Activated T-helper 9 cell treated with anti-CD3 and anti-CD28 coated beads, Interleukin-2, amount 50 U/mL, for 16 hours (primary cell): ENCODE measurements at places on chromosomes 16 and 17.

DNA sequence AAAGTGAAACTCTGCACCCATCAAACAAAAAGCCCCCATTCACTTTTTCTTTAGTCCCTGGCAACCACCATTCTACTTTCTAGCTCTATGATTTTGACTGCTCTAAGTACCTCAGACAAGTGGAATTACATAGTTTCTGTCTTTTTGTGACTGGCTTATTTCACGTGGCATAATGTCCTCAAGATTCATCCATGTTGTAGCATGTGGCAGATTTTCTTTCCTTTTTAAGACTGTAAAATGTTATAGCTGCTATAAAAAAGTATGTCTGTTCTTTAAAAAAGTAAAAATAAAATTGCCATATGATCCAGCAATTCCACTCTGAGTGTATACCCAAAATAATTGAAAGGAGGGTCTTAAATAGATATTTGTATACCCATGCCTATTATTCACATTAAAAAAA, 429.7 kb downstream of the CDH8 start:
- DNase-seq, result no peak

- no peak for DNase-seq
Measured at GRCh38 chr17:16936536-16937310, 35.2 kb downstream of the TNFRSF13B start.

DNA sequence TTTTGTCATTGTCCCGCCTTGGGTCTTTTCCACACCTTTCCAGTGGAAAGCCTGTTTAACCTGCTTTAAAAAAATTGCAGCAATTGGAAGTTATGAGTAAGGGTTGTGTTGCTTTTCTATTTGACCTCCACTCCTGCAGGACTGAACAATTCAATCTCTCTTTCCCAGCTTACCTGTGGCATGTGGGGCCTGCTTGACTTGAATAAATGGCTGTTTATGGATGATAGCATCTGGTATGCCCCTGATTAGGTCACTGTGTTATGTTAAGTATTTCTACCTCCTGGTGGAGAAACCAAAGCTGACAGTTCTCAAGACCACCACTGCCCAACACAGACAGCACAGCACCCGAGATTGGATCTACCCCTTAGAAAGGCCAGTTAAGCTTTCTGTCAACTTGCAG, 64.8 kb upstream of the NOG start:
- DNase-seq, result no peak

- DNase-seq, result no peak
Measured at GRCh38 chr17:8137645-8138373, 13.9 kb upstream of the HES7 start.

- DNase-seq, result no peak
Measured at GRCh38 chr16:46923513-46924295, 39.5 kb downstream of the GPT2 start.

DNA sequence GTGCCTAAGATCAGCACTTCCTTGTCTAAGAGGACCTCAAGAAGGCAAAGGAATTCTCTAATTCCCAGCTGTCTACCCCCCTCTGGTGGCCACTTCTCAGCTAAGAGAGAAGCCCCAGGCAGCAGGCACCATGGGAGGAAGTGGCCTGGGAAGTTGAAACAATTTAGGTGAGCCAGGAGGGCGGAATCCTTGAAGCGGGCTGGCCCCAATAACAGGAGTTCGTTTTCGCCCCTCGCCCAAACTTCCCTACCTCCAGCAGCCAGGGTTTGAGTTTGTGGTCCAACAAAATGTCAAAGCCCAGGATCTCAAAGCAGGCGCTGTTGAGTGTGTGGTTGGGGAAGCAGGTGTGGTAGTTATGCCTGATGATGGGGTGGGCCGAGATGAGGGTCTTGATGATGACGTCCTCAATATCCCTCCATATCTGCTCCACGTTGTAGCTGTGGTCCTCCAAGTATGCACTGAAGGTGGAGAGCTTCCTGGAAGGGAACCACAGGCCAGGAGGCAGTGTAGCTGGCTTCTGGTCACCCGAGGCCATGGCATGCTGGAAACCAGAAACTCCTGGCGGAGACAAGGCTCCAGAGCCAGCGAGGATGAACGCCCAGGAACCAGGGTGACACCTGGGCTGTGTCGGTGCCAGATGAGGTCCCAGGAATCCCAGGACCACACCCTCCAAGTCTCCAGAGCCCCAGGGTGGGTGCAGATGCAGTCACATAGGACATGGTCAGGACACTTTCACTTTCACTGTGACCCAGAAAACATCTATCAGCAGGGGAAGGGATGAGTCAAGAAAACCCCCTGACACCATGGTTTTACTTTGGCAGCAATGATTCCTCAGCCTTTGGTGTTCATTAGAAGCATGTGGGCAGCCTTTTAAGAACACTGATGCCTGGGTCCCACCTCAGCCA, 25.6 kb downstream of the TTLL6 start:
- no peak for DNase-seq

DNA sequence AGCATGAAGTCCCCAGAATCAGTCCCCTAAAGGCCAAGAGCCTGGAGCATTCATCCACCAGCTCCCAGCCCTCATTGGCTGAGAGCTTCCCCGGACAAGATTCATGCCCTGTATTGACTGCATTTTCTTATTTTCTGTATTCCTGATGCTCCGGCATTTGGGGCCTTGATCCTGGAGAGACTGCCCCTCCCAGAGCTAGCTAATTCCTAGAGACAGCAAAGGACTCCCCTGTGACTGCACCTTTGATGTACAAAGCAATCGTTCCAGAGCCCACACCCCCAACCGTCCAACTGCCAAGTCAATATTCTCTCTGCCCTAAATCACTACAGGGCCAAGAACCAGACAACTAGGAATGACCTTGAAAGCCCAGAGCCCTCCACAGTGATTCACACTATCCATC, 93.4 kb upstream of the CDH5 start:
- no peak for DNase-seq

GRCh38 chr16:9259914-9260608, 168.6 kb downstream of the HAPSTR1 start:
- no peak for DNase-seq

DNA sequence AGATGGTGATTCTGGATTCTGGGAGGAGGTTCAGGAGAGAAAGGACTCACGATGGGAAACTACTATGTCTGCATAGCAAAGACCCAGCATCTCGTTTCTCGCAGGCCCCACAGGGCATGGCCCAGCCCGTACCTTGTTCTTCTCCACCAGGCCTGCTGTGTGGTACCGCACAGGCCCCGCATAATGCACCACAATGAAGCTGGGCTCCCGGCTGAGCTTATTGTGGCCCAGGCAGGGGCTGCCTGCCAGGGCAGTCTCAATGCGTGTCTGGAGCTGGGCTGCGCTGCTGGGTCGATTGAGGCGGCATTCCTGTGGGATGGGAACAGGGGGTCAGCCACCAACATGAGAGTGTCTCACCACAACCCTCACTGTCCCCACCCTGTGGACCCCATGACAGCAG, 20.4 kb downstream of the ZNHIT3 start:
- no peak for DNase-seq

- DNase-seq, result no peak
Measured at GRCh38 chr17:81236784-81237183, 2.1 kb downstream of the TEPSIN start.

DNA sequence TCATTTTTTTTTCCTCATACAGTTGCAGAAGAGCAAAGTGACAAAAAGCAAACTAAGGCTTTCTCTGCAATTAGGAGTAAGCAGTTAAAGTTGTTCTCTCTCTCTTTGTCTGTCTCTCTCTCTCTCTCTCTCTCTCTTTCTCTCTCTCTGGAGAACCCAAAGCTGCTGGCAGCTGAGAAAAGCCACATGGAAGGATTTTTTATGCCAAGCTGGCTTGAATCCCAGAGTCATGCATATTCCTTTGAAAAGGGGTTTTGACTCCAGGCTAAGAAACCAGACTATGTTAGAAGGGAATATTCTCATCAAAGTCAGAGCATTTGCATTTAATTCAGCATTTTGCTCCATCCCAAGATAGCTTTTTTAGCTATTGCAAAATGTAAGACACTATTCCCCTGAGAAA, 1114.2 kb upstream of the GOT2 start:
- DNase-seq, result no peak

GRCh38 chr17:47860386-47860785, 9.4 kb upstream of the SP6 start:
- no peak for DNase-seq

GRCh38 chr16:17312094-17312710, 158.6 kb downstream of the XYLT1 start:
- DNase-seq, result no peak

DNA sequence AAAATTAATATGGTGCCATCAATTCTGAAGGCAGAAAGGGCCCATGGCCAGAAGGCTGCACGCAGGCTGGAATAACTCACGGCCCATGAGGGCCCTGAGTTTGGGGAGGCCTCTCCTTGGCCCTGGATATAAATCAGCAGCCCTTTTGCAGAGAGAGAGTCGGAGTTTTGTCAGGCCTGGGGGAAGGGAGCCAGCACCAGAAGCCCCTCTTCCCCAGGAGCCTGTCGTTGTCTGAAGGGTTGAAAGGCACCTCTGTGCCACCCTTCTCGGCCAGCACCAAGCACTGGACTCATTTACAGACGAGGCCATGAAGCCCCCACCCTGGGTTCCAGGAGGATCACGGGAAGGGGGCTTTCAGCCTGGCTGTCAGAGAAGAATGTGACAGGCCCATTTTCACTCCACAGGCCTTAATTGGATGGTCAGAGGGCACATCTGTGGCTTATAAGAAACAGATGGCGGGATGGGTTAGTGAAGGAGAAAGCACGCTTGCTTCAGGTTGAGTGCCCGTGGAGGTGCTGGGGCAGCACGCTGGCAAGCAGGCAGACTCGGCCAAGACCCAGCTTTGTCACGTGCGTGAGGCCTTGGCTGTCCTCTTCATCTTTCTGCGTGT, 140.6 kb downstream of the CLEC16A start:
- no peak for DNase-seq

GRCh38 chr16:85417156-85417860, 195.8 kb upstream of the GSE1 start:
- no peak for DNase-seq

DNA sequence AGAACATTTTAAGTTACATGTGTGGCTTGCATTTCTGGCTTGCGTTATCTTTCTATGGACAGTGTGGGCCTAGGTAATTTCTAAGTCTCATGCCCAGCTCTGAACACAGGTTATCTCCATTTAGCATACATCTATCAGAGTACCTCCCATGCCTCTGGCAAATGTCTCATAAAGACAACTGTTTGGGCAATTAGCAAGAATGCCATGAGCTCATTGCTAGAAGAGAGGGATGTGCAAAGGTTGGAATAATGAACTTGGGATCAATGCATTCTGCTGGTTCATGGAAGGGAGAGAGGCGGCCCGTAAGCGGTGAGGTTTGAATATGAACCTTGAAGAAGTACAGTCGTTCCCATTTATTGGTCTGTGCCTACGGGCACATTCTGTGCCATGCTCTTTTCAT, 14.4 kb downstream of the SYT17 start:
- DNase-seq, result no peak

- DNase-seq, result no peak
Measured at GRCh38 chr16:50293994-50294855, 27.9 kb downstream of the ADCY7 start.

DNA sequence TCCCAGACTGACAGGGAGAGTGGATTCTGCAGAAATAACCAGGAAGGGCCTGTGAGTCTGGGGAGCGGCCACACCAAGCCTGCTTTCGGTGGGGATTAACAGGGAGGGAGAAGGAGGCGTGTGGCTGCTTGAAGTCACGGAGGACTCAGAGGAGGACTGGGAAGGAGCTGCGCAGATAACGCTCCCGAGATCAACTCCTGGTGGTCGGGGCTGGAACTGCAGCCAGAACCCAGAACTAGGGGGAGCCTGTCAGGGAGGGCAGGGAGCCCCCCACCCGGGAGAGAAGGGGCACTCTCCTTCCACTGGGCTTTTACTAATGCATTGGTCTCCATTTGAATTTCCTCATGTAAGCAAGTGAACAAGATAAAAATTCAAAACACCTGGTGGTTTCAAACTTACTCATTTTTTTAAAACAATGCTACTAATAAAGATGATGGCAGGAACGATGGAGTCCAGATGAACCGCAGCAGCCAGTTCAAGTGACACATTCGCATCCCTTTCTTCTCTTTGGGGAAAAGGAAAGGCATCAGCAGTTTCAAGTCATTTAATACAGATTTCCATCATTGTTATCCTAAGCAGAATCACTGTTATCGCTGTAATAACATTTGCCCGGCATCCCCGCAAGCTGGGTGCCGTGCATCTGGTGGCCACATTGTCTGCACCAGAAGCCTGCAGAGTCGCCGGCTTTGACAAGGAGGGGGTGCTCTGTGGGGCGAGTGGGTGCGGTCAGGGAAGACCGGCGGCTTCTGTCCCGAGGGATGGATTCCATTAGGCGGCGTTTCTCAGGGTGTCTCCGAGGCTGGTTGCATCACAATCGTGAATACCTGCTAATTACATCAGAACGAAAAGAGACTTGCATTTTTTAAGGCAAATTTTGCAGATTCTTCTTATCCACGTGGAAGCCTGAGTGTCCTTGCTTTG, 183.0 kb downstream of the FOXL1 start:
- DNase-seq, result no peak

GRCh38 chr17:45814622-45815606, 29.8 kb upstream of the SPPL2C start:
- no peak for DNase-seq

GRCh38 chr17:76142585-76143041, 1.6 kb upstream of the FOXJ1 start:
- no peak for DNase-seq

DNA sequence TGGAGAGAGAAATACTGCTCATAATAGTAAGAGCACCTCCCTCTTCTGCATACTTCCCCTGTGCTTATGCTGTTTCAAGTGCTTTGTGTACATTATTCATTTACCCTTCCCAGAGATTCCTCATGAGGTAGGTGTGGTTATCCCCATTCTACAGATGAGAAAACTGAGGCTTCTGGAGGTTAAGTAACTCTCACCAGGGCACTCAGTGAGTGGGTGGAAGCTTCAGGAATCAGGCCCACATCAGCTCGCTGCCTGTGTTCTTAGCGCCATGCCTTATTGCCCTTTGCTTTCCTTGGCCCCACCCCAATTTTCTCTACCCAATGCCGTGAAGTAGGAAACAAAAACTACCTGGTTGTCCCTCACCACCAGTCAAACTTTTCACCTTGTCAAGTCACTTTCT, 18.1 kb upstream of the ITGB3 start:
- DNase-seq, result no peak

DNA sequence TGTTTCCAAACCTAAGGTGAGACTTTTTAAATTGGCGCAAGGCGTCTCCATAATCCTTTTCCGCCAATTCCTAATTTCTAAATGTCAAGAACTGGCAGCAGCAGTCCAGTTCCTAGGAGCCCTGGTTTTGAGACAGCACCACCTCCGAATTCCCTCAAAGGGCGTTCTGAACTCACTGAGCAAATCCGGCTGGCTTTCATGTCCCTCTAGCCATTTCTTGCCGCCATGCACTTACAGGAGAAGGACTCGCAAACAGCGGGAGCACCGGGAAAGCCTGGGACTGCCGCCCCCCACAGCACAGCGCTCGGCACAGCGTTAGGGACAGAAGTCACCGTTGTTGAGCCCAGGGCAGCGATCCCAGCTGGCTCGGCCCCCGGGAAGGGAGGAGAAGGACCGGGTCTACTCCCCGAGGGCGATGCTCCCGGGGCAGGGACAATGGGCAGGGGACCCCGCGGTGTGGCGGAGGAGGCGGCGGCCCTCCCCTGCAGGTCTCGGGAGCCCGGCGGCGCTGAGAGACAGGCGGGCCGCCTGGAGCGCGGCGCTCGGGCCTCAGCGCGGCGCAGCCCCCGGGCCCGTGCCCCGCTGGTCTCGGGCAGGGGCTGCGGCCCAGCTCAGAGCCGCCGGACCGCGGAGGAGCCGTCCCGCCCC, 545 bp downstream of the ARHGAP17 start:
- no peak for DNase-seq

- no peak for DNase-seq
Measured at GRCh38 chr16:72262711-72263110, 90.8 kb upstream of the PMFBP1 start.
